ENCODE measurements at places on chromosomes 2 and 18.

DNA sequence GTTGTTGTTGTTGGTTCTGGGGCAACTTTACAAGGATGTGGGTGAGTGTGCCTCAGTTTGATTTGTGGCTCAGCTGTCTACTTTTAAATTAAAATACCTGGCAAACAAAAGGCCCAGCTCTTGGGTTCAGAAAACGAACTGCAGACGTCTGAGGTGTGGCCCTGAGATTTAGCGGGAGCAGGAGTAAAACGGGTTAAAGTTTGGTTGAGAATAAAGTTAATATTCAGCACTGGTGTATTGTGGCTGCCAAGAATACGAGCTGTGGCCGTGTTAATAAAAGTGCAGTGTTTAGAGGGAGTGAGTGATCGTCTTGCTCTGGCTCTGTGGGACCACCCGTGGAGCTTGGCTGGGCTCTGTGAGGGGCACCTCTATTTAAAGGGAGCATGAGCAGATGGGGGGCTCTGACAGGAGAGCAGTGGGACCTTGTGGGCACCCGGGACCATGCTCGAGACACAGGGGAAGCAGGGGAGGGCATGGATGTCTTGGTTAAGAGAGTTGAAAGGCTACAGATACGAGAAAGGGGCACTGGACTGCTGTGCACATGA is 80.3 kb downstream of the VAPA start:
- DNase-seq = no peak

DNA sequence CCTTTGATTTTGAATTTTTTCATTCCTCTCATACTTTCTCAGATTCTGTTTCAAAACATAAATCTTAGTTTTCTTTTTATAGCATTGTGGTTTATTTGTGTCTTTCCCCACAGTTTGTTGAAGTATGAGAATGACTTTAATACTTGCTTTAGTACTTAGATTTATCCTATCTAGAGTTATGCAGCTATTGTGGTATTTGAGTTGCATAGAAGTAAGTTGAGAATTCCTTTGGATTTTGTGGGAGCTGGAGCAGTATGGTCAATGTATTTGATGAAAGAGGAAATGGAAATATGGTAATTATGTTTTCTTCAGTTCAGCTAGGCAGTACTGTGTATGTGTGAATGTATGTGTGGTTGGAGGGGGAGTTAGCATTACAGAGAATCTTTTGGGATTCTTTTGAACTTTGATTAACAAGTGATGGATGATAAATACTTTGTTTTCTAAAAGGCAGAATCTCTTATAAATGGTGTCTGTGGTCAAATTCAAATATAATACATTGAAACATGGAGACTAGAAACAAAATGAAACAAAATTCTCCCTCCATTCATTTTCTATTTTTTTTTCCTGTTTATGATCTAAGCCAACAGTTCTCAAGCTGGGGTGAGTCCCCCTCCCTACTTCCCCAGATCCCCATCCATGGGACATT is 3.0 kb downstream of the ACVR2A start:
- DNase-seq = no peak

GRCh38 chr2:170643346-170643745 is 71.8 kb upstream of the SP5 start:
- DNase-seq = no peak

GRCh38 chr2:62794791-62795190 is 89.3 kb downstream of the EHBP1 start:
- DNase-seq = no peak

GRCh38 chr2:179677077-179677688 is 184.2 kb downstream of the ZNF385B start:
- no peak for DNase-seq

GRCh38 chr2:200814917-200815316 is 3.2 kb downstream of the BZW1 start:
- no peak for DNase-seq
